ENCODE measurements at places on chromosomes 4 and X.

DNA sequence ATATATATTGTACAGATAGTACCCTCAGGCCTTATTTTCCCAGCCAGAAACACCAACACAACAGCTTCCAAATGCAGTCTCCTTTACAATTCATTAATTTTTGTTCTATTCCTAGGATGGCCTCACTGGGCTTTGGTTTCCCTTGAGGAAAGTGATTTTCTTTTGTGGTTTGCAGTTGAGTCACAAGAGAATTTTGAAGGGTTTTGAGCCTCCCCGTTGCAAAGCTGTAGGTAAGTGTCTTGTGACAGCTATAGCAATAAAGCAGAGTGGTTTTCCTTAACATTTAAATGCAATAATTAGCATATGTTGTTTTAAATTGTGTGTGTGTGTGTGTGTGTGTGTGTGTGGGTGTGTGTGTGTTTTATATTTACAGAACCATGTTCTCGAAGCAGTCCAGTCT is 54.1 kb upstream of the WDR17 start:
- no peak for DNase-seq

GRCh38 chr4:120139392-120139791 is 72.7 kb upstream of the MAD2L1 start:
- no peak for DNase-seq

GRCh38 chrX:41142130-41142910 is 57.1 kb downstream of the USP9X start:
- no peak for DNase-seq

- DNase-seq, result peak; percentile 31
These were observed 7.8 kb downstream of the ARAF start for GRCh38 chrX:47568656-47569295.

GRCh38 chrX:49760290-49760890 is 64.6 kb upstream of the PAGE1 start:
- no peak for DNase-seq

DNA sequence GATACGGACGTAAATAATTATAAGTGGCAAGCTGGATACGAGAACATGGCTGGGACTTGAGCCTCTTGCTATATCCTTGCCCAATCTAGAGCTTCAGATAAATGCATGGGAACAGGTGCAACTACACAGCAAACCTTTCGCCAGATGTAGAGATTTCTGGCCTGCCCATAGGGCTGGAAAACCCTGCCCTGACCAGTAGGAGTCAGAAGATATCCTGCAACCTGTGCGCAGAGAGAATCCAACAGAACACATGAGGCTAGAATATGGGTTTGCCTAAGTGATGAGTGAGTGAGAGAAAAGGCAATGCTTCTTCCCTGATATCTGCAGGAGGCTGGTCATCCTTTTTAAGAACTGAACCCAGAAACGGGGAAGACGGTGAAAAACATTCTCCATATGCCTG is 805.3 kb upstream of the TENM3 start:
- no peak for DNase-seq

GRCh38 chr4:128663325-128663724 is 146.2 kb upstream of the JADE1 start:
- no peak for DNase-seq

DNA sequence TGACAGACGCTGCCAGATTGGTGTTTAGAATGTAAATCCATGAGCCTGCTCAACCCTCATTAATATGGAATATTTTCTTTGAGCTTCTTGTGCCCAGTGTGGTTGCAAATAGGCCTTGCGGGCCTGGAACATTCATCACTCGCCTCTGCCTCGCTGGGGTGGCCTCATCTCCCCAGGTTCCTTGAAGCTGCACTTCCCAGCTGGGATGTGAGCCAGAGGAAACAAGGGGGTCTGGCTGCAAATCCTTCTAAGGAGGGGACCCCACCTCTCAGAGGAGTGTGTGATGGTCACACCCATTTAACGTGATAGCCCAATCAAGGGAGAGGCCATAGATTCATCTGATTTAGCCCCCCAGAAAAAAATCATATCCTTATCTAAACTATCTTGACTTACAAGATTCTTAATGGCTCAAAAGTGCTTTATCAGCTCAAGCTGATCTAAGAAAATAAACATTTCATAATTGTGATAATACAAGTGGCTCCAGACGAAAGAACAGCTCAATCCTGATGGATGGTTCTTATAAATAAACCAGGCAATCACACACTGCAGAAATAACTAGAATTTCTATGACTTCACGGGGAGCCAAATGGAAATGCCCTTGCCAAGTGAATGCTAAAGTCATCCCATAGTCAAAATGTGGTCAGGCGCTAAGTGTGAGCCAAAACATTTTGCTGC is 189.9 kb downstream of the PTTG2 start:
- no peak for DNase-seq

DNA sequence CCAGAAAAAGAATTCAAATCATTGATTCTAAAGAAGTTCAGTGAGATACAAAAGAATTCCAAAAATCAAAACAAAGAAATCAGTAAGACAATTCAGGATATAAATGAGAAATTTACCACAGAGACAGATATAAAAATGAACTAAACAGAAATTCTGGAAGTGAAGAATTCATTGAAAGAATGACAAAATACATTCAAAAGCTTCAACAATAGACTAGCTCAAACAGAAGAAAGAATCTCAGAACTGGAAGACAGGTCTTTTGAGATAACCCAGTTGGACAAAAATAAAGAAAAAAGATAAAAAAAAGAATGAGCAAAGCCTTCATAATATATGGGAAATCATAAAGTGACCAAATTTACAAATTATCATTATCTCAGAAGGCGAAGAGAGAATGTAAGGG is 41.7 kb downstream of the CD99L2 start:
- no peak for DNase-seq

DNA sequence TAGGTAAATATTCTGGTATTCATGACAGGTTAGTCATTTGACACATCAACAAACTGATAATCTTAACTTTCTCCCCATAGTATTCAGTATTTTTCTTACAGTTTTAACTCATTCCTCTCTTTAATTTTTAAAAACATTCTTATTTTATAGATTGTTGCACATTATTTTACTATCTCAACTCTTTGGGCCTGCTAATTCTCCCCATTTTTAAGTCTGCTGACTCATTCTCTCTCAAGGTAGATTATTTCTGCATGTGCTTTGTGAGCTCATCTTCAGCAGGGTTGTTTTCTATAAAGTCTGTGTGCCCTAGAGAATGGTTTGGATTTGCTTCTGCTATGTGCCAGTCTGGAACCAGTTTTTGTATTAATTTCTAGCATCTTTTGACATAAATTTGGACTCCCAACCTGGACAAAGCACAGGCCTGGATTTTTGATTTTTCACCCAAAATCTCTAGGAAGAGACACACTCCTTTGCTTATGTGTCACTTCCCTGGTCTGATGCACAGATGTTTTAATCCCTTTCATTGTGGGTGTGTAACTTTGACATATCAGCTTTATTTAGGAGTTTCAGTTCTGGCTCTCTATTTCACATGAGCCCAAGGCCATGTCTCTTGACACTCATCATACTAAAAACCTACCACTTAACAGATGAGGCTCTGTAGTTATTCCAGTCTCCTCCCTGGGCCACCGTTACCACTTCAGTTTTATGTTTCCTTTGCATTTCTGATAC is 194.3 kb upstream of the PGRMC2 start:
- no peak for DNase-seq

DNA sequence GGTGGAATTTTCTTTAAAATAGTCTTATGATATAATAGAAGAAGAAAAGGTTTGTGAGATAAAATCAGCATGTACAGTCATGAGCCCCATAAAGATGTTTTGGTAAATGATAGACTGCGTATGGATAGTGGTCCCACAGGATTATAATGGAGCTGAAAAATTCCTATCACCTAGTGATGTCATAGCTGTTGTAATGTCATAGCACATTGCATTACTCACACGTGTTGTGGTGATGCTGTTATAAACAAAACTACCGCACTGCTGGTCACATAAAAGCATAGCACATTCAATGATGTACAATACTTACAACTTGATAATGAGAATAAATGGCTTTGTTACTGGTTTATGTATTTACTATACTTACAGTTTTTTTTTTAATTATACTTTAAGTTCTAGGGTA is 715.2 kb upstream of the HTR2C start:
- DNase-seq, result no peak

DNA sequence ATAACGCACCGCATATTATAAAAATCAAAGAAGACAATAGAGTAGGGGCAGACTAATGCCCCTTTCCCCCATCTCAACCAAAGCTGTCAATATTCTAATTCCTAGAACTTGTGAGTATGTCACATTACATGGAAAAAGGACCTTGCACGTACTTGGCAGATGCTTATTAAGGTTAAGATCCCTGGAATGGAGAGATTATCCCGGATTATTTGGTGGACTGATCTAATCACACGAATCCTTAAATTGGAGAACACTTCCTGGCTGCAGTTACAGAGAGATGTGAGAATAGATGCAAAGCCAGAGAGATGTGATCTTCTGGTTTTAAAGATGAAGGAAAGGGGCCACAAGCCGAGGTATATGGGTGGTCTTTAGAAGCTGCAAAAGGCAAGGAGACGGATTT is 548.7 kb downstream of the SPRY1 start:
- DNase-seq, result no peak

DNA sequence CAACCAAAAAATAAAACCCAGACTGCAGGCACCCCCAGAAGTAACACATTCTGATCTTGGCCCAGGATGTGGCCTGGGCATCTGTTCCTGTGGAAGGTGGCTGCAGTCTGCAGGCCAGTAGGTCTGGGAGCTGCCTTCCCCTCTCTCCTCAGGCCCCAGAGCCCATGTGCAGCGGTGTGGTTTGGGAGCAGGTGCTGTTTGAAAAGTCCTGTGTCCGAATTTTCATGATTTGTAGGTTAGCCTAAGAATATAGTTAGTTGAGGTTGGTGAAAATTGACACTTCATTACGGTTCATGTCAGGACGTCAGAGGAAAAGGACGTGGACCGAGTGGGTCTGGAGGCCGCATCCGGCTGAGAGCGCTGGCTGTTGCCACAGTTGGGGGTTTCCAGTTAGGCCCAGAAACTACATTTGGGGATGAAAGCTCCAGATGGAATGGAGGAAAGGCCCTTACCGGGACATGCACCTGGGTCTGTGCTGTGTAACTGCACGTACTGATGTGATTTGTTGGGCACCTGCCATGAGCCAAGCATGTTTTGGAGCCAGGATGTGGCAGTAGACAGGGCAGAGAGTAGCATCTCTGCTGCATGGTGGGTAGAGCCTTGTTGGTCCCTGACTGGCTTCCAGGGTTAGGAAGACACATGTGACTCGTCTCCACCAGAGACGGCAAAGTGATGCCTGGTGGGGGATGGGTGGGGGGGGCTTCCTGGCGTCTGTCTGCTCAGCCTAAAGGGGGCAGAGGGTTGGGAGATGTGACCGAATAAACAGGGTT is 21.7 kb upstream of the HGFAC start:
- DNase-seq, result no peak

- no peak for DNase-seq
These were observed 741 bp downstream of the HGFAC start for GRCh38 chr4:3442460-3442958.

DNA sequence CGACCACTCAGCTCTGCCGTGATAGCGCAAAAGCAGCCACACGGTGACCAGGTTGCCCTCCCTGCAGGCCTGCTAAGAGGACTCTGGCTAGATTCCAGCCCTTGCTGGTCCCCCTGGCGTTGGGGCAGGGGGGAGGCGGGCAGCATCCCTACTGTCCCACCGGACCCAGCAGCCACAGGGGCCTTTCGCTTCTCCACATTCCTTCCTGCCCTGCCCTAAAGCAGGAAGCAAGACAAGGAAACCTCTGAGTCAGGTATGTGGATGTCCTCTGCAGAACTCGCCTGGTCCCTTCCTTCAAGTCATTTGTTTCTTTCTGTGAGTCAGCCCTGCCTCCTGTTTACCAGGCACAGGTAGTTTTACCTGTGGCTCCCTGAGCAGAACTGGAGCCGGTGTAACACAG is 60.2 kb upstream of the CLDN34 start:
- no peak for DNase-seq

Data from T-cell (primary cell).